ENCODE measurements at places on chromosomes 1 and 21. TPM values are rescaled to one million over a fixed set of nuclear protein-coding genes. Genes with fewer than 3 reads are reported as not detected.

Gene ACTL8
- total RNA-seq, result not detected

Gene DPT
- not detected for total RNA-seq

Gene PRRX1
- total RNA-seq, result 2.2 TPM

Gene NPPB
- total RNA-seq, result not detected

Gene AMY2B
- 84.2 TPM for total RNA-seq

Gene PSMB2
- 22.2 TPM for total RNA-seq

Gene TAF12
- 12.2 TPM for total RNA-seq

Gene ZNF695
- total RNA-seq, result 11.9 TPM

Gene ANGPTL3
- not detected for total RNA-seq

Gene COL6A1
- 56.7 TPM for total RNA-seq

Gene HES3
- total RNA-seq, result not detected

Gene DRAXIN
- 103 TPM for total RNA-seq

Gene BGLAP
- 1.9 TPM for total RNA-seq
